ENCODE measurements at places on chromosomes 1 and 21.

- DNase-seq: no peak
Measured at GRCh38 chr1:174815036-174815435, 184.7 kb upstream of the CACYBP start.

DNA sequence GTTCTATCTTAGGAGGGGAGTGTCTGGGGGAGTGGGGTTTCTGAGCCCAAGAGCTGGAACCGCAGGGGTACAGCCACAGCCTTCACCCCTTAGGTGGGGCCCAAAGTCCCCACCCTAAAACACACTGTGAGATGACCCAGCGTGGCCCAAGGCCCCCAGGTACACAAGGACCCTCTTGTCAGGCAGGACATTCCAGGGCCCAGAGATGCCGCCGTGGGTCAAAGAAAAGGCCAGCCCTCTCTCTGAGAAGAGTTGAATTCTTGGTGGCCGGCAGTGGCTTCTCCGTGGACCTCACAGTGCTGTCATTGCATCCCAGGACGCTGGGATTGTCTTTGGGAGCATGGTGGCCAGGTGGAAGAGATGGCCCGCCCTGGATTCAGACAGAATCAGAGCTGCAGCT is 176.3 kb upstream of the C1orf174 start:
- DNase-seq: no peak

DNA sequence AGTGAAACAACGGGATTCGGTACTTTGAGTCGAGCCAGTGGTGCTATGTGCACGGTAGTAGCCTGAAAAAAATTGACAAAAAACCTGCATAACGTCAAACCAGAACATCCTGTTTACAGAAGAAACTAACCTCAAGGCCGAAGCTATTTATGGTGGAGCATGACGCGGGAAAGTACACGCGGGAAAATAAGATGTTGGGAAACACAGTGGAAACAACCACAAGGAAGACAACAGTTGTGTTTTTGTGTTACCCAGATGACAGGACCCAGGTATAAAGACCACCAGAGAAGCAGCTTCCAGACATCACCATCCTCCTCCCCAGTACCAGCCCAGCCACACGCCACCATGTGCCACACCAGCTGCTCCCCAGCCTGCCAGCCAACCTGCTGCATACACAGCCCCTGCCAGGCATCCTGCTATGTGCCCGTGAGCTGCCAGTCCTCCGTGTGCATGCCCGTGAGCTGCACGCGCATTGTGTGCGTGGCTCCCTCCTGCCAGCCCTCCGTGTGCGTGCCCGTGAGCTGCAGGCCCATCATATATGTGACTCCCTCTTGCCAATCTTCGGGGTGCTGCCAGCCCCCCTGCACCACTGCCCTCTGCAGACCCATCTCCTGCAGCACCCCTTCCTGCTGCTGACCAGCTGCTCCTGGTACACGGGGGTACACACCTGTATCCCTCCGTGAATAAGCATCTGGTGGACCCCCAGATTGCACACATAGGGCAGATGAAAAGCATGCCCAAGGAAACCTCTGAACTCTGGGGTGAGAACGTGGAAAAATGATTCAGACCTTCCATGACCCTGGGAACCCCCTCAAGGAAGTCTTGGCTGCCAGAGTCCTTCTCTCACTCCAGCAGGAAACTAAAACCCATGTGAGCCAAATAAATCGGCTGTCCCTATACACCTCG is at the start of gene KRTAP12-3:
TSS of gene KRTAP12-3 (plus strand) at position 298 of the 906 bp plus-strand sequence. CDS start at position 346, 48 bp downstream.
- no peak for DNase-seq

- DNase-seq: no peak
Measured at GRCh38 chr1:27535386-27535785, 45.4 kb upstream of the WASF2 start.

DNA sequence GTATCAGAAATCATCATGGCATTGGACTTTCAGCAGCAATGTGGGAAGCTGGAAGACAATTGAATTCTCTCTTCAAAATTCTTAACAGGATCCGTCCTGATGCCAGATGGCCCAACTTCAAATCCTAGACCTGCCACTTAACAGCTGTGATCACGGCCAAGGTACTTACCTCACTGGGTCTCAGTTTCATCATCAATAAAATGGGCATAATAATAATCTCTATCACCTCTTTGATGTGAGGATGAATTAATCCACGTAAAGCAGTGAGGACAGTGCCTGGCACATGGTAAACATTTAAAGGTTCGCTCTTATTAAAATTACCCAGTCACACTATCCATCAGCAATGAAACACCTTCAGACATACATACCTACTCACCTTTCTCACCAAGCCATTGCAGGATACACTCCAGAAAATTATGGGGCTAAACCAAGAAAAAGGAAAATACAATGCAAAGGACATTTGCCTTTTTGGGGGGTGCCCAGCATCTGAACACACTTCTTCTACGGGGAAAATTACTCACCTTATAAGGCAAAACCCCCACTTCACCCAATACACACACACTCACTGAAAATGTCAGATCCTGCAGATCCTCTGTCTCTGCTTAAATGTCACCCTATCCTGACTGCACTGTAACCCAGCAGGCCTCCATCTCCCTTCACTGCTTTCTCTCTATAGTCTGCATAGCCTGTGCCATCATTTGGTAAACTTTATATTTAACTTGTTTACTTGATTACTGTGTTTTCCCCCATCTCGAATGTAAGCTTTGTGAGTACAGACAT is 21.7 kb downstream of the GLIS1 start:
- no peak for DNase-seq

DNA sequence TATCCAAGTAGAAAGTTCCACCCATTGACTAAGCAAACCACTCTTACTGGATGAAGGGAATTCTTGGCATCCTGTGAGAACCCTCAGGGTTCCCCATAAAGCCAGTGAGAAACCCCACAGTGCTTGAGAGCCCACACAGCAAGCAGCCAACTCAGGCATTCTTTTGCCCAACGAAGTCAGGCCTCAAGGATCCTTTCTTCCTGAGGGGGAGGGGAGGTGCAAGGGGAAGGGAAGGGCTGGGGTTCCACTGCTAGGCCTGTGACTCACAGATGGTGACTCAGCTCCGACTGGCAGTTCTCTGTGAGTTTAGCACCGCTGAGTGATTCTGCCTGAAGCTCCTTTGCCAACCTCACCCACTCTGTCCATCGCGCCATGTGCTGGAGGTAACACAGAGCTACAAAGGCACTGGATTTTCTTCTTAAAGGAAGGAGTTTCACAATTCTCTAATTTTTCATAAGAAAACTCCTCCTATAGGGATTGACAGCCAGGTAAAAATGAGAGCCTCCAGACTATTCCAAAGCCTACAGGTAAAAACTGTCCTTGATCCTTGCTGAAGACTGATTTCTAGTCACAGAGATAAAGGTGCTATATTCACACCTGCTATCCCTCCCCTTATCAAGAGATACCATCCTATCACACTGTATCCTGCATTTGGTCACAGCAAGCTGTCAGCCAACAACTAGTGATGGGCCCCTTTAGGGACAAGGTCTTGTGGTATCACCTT is 4.8 kb downstream of the ENO1 start:
- DNase-seq: no peak

- DNase-seq: no peak
Measured at GRCh38 chr1:234271243-234271606, 102.0 kb upstream of the COA6 start.

GRCh38 chr1:157696966-157697628 is 3.5 kb downstream of the FCRL3 start:
- no peak for DNase-seq

DNA sequence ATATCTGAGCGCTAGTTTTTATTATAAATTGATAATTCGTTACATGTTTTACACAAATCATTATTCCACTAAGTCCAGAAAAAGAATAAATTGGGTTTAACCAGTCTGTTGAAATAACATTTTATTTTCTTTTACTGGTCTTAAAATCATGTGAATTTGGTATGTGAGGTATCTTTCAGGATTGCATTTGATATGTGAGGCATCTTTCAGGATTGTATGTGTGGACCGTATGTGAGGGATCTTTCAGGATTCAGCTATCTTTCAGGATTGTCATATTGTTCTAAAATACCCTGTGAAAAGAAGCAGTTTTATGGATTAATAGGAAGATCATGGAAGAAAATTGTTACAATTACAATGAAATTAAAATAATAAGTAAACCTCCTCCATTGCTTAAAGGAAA is 42.9 kb downstream of the USP25 start:
- no peak for DNase-seq

DNA sequence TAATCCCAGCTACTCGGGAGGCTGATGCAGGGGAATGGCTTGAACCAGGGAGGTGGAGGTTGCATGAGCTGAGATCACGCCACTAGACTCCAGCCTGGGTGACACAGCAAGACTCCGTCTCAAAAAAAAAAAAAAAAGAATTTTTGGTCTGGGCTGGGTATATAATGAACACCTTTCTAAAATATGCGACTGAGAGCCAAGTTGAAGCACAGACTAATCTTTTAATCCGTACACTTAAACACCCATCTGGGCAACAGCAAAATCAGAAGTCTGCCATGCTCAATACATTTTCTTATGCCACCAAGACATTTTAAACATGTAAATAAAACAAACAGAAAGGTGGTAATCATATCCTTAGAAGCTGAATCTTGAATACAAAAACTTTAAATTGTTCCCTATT is 31.6 kb upstream of the ABCB10 start:
- DNase-seq: no peak

GRCh38 chr1:202234331-202235002 is 40.9 kb downstream of the LGR6 start:
- DNase-seq: no peak

GRCh38 chr1:164704954-164705353 is 146.0 kb downstream of the PBX1 start:
- DNase-seq: no peak

GRCh38 chr1:98468111-98468717 is 193.3 kb upstream of the SNX7 start:
- peak; percentile 9 for DNase-seq

DNA sequence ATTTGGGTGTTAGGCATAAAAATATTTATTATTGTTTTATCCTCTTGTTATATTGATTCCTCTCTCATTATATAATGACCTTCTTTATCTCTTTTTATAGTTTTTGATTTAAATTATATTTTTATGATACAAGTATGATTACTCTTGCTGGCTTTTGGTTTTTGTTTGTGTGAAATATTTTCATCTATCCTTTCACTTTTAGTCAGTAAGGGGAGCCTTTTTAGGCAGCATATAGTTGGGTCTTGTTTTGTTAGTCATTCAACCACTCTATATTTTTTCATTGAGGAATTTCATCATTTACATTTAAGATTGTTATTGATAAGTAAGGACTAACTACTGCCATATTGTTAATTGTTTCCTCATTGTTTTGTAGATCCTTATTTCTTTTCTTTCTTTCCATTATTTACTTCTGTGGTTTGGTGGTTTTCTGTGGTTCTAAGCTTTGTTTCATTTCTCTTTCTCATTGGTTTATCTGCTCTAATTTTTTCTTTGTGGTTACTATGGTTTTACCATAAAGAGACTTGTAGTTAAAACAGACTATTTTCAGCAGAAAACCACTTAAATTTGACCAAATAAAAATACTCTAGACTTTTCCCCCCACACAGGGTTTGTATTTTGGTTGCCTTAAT is 593.1 kb downstream of the NUF2 start:
- DNase-seq: no peak

DNA sequence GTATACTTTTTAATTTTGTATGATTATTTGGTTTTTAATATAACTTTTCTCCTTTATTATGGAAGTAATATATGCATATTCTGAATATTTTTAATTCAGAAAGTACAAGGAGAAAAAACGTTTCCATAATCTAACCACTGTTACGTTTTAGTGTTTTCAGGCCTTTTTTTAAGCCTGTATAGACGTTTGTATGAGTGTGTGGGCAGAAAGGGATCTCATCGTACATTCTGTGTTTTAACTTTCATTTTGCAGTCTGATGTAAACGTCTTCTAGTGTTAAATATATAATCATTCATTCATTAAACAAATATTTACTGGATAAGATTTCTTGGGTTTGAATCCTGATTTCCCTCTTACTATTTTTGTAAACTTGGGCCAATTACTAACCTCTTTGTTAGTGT is 38.0 kb upstream of the PLEKHO1 start:
- no peak for DNase-seq

DNA sequence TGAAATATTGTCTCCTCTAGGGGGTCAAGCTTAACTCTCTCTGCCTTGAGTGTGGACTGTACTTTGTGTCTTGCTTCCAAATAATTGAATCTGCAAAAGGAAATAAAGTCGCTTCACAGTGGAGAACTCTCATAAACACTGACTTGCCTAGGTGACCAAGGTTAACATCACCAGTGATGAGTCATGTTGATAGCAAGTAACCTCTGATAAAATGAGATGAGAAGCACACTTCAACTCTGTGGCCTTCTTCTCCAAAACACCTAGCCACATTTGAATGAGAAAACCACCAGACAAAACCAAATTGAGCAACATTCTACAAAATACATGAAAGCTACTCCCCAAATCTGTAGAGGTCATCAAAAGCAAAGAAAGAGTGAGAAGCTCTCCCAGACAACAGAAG is 37.6 kb downstream of the PDE4B start:
- no peak for DNase-seq

- no peak for DNase-seq
Measured at GRCh38 chr1:99784809-99785255, 18.4 kb upstream of the FRRS1 start.

DNA sequence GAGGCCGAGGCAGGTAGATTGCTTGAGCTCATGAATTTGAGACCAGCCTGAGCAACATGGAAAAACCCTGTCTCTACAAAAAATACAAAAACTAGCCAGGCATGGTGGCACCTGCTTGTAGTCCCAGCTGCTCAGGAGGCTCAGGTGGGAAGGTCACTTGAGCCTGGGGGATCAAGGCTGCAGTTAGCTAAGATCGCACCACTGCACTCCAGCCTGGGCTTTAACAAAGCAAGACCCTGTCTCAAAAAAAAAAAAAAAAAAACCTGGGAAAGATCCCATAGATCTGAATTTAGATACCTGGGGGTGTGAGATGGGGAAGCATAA is 32.9 kb downstream of the NIBAN1 start:
- no peak for DNase-seq

- DNase-seq: no peak
Measured at GRCh38 chr1:164774413-164774812, 215.4 kb downstream of the PBX1 start.

- no peak for DNase-seq
Measured at GRCh38 chr1:233561708-233562426, 52.0 kb upstream of the KCNK1 start.

- peak; percentile 90 for DNase-seq
Measured at GRCh38 chr1:31815752-31816500, at the start of gene SPOCD1. SPOCD1 (minus strand) TSS chr1:31816022; CDS start chr1:31815333, 689 bp downstream.

- DNase-seq: no peak
Measured at GRCh38 chr1:83994111-83994510, 4.8 kb downstream of the TTLL7 start.

GRCh38 chr1:56827711-56828110 is 8.5 kb upstream of the FYB2 start:
- no peak for DNase-seq

GRCh38 chr1:57106296-57106695 is 140.5 kb upstream of the C8B start:
- no peak for DNase-seq

- no peak for DNase-seq
Measured at GRCh38 chr1:15951341-15952153, 24.4 kb downstream of the ZBTB17 start.

DNA sequence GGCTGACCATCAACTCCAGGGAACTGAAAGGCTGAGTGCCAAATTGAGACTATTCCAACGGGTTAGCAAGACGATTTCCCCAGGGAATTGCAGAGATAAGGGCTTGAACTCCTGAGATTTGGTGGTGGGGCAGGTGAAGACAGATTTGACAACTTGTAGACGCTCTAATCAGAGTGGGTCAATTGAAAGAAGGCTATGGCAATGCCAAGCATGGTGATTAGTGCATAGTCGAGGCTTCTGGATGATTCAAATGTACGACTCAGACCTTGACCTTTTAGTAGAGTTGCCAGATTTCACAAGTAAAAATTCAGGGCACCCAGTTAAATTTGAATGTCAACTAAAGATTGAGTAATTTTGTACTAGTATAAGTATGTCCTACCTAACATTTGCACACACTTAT is 302.1 kb upstream of the SPAG17 start:
- DNase-seq: no peak
